ENCODE measurements at places on chromosomes 12 and 14.

GRCh38 chr12:2179953-2180736 is 127.4 kb downstream of the CACNA1C start:
- peak; percentile 98 for DNase-seq

GRCh38 chr14:22976620-22977433 is 5.5 kb downstream of the AJUBA start:
- peak; percentile 63 for DNase-seq

DNA sequence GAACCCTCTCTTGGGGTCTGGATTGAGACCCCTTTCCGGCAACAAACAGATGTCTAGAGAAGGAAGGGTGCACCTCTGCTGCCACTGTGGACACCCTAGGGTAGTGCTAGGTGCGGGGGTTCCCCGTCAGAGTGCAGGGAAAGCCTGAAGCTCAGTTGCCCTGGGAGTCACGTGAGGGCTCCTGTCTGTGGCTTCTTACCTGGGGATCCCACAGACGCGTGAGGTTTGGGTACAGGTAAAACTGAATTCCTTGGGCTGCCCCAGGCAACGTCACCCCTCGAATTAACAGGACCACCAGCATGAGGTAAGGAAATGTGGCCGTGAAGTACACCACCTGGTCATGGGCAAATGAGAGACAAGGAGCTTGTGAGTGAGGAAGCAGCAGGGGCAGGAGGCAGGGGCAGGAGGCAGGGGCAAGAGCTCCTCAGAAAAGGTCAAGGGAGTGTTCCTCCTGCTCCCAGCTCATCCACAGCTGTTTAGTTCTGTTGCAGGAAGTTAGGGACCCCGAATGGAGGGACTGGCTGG is 21.0 kb upstream of the SLC6A12 start:
- DNase-seq: no peak

DNA sequence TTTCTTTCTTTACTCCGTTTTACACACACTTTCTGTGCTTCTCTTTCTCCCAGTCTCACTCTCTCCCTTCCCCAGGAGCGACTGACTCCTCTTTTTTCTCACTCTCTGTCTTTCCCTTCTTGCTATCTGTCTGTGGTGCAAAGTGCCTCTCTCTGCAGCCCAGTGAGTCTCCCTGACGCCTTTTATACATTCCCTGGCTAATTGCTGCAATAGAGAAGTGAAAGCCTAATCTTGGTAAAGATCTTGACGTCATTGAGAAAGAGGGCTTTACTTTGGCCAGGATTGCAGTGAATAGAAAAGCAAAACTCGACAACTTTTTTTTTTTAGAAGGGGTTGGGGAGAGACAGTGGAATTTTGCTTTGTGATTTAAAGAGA is 706 bp upstream of the DIO2 start:
- DNase-seq: peak; percentile 67

- no peak for DNase-seq
Observed at GRCh38 chr14:24122898-24123297, 7.6 kb upstream of the FITM1 start.

- DNase-seq: no peak
Observed at GRCh38 chr12:64001439-64001838, 156.9 kb downstream of the SRGAP1 start.

- no peak for DNase-seq
Observed at GRCh38 chr12:50120521-50120920, 8.5 kb downstream of the COX14 start.
